ENCODE measurements at places on chromosomes 16 and 17. TPM values are rescaled to one million over a fixed set of nuclear protein-coding genes. Genes with fewer than 3 reads are reported as not detected.

Gene NPIPA1
- total RNA-seq: 36.0 TPM

Gene PIRT
- not detected for total RNA-seq

Gene SLC52A1
- total RNA-seq: not detected

Gene HBA2
- total RNA-seq: not detected

Gene OTOA
- 0.06 TPM for total RNA-seq

Gene SMARCE1
- total RNA-seq: 138 TPM

Gene MYL4
- 0.69 TPM for total RNA-seq

Gene CCDC200
- total RNA-seq: not detected

Gene DNAAF8
- total RNA-seq: 0.06 TPM

- DNase-seq: no peak
Observed at GRCh38 chr17:77436058-77436442, 295.3 kb downstream of the SEC14L1 start.

- peak; percentile 11 for DNase-seq
Observed at GRCh38 chr17:4586043-4586442, 1.7 kb downstream of the SMTNL2 start.

DNA sequence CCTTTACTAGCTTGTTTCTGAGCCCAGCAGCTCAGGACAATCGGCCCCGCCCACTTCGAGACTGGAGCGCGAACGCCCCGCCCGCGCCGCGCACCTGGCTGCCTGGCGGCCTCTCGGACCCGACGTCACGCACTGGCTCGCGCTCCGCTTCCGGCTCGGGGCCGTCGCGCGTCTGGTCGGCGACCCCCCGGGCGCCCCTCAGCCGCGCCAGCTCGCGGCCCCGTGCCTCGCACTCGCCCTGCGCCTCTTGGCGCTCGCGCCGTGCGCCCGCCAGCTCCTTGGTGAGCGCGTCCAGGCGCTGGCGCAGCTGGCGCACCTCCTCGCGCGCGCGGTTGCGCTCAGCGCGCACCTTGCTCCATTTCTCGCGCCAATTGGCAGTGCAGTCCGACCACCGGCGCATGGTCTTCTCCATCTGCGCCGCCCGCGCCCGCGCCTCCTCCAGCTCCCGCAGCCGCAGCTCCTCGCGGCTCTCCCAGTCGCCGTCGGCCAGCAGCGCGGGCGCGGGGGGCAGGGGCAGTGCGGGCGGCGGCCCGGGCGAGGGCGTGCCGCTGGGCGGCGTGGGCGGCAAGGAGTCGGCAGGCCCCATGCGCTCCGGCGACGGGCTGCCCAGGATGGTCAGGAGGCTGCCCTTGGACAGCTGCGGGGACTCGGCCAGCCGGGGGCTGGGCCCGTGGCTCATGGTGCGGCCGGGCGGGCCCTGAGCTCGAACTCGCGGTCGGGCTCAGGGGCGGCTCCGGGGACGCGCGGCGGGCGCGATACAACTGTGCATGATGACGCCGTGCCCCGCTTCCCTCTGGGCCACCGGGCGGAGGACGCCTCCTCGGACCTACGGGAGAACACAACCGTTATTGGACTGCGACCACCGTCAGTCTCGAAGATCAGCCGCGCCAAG, 7.6 kb downstream of the CCDC102A start:
- no peak for DNase-seq

DNA sequence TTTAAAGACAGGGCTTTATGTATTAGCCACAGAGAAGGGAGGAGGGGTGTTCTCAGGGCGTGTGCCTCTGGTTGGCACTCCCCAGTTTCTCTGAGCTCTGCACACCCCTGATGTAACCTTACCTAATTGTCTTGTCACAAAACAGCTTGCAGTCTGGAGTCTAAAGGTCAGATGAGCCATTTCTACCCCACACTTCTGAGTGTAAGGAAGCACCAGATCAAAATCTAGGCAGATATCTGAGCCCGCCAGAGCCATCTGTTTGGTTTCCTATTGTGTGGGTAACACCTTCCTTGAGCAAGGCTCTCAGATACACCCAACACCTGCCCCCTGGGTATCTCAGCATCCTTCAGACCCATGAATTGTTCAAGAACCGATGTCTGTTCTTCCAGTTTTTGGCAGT, 15.5 kb downstream of the CDH1 start:
- DNase-seq: no peak

GRCh38 chr16:89412811-89413210, 77.5 kb downstream of the ANKRD11 start:
- DNase-seq: peak; percentile 51

DNA sequence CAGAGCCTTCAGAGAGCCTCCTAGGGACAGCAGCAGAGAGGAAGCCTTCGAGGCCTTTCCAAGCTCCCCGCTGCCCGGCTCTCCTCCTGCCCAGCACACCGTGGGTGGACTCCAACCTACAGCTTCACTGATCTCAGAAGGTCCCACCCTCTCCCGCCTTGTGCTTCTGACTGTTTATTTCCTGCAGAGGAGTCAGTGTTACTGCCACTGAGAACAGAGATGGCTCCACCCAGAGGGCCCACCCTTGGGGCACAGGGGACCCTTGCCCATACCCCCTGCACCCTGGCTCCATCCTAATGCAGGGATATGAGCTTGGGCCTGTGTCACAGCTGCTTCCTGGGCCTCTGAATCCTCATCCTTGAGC, 52.8 kb upstream of the TOB1 start:
- DNase-seq: no peak

DNA sequence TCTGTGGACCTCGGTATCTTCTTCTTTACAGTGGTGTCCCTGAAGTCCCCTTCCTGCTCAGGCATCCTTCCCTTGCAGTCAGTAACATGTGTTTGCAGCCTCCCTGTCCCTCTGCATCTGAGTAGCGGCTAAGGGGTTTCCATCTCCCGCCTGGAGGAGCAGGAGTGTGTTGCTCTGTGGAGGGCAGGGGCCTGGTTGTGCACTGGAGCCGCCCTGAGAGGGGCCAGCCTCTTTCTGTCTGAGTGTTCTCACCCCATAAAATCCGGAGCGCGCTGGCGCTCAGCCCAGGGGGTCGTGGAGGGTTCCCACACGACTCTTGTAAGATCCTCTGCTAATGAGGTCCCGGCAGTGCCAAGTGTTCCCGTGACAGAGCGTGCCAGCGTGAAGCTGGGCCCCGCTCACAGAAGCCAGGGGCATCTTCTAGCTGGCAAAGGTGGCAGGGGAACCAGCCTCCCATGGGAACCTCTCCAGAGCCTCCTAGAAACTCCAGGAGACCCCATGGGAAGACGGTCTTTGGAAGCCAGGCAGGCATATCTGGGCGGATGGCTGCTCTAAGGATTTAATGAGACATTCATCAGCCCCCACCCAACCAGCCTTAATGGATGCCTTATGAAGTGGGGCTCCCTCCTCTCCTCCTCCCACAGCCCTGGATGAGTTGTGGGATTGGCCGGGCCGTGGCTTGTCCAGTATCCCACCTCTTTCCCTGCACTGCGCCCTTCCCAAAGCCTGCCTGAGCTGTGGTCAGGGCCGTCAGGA, 91.4 kb upstream of the GSE1 start:
- DNase-seq: no peak

DNA sequence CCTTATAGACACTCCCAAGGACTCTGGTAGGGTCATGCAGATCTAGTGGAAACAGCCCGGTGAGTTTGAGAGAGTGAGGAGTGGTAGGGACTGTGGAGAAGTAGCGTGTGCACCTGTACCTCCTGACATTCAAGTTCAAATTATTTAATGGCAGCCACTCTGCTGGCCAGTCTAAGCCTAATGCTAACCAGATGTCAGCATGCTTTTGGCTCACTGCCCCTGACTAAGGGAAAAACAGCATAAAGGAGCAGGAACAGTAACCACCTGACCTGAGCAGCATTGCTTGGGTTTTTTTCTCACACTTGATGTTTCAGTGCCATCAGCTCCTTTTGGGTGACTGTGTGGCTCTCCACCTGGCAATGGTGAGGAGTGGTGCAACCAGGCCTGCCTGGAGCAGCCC, 23.8 kb upstream of the SLC12A3 start:
- DNase-seq: no peak

DNA sequence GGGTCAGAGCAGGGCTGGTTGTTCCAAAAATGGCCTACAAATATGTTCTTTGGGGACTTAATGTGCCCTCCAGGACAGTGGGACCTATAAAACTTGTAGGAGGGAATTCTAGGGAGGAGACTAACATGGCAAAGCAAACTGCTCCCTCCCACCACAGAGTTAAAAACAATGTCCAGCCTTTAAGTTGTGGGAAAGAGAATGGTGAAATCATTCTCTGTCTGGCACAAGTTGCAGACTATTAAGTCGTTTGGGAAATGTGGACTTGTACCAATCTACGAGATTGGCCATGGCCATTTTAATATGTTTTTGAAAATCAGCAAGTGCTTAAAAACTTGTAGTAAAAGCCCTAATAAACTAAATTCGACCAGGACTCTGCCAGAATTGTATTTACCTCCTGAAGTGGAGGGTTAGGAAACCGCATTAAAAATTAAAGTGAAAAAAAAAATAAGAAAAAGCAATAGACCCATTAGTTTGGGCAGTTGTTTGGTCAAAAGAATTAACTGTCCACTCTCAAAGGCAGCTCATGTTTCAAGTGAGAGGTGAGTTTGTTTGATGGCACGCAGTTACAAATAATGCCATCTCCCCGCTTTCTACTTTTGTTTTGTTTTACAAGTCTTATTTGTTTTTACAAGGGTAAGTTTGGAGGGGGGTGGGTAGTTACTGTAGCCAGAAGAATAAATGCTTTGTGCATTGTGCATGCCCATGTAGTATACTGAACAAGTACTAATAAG, 32.4 kb downstream of the ANKFN1 start:
- DNase-seq: peak; percentile 87

DNA sequence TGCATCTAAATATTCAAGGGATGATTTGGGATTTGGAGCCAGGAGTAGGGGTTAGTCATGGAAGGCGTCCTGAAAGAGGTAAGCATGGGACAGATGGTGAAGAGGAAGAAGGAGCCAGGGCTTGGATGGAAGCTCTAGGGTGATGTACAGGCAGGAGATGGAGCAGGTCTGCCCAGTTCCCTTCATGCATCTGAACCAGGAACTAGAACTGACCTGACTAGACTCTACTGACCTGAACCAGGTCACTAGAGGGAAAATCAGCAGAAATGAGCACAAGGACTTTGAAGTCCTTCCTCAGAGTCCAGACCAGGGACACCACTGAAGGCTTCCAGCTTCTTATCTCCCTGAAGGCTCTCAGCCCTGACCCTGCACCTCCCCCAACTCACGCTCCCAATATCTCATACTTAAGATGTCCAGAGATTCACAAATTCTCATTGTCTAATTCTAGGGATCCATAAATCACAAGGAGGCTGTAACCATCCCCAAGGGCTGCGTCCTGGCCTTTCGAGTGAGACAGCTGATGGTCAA, 8.3 kb downstream of the GSDMA start:
- DNase-seq: no peak

DNA sequence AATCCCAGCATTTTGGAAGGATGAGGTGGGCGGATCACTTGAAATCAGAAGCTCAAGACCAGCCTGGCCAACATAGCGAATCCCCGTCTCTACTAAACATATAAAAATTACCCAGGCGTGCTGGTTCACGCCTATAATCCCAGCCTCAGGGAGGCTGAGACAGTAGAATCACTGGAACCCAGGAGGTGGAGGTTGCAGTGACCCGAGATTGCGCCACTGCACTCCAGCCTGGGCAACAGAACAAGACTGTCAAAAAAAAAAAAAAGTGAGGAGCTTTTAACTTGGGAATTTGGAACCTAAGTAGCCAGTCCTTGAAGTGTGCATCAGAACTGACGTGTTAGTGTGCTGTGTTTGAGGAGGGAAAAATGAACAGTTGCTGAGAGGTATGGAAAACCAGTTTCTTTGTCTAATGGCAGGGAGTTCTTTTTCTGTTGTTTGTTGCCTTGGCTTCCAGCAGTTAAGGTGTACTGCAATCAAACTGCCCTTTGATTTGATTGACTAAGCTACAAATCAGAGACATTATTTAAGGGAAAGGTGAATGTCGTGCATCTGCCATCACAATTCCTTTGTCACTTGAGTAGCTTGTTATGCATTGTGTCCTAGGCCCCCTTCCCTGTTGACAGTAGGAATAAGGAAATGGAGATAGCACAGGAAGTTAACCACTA, 8.6 kb upstream of the DUSP14 start:
- DNase-seq: no peak
